ENCODE measurements at places on chromosomes 16 and 17.

GRCh38 chr17:42584880-42585279 lies 7.4 kb upstream of the PSMC3IP start:
- DNase-seq, result no peak

- peak; percentile 63 for DNase-seq
Measured at GRCh38 chr17:66508896-66509844, 206.8 kb downstream of the PRKCA start.

DNA sequence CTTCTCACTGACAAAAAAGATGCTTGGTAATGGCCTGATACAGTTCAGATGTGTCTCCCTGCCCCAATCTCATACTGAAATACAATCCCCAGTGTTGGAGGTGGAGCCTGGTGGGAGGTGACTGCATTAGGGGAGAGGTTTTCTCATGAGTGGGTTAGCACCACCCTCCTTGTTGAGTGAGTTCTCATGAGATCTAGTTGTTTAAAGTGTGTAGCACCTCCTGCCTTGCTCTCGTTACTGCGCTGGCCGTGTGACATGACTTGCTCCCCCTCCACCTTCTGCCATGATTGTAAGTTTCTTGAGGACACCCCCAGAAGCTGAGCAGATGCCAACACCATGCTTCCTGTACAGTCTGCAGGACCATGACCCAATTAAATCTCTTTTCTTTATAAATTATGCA lies 5.0 kb downstream of the TSR1 start:
- DNase-seq, result no peak

DNA sequence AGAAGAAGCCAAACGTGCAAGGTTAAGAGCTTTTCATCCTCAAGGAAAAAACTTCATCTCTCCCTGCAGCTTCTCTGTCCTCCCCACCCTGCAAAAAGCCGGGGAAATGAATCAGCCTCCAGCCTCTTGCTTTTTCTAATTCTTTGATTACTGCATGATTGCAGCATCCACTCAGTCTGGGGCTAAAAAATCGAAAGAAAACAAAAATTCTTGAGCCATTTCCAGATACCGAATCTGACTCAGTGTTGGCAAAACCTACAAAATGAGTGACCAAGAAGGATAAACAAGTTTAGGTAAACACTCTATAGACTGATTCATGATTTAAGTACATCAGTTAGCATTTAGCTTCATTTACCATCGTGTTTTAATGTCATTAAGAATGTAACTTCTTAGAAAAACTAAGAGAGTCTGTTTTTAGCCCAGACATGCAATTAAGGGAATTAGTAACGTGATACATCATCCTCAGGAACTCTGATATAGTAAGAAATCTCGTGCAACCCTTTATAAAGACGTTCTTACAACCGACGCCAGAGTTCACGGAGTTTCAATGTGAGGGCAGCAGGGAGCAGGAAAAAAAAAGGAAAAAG lies 287.3 kb upstream of the FOXF1 start:
- DNase-seq, result no peak

GRCh38 chr16:72210555-72210954 lies 38.6 kb upstream of the PMFBP1 start:
- DNase-seq, result no peak

- DNase-seq, result no peak
Measured at GRCh38 chr16:53091466-53092211, 36.8 kb downstream of the CHD9 start.

GRCh38 chr16:60648290-60648689 lies 1387.9 kb downstream of the CDH8 start:
- DNase-seq, result no peak

DNA sequence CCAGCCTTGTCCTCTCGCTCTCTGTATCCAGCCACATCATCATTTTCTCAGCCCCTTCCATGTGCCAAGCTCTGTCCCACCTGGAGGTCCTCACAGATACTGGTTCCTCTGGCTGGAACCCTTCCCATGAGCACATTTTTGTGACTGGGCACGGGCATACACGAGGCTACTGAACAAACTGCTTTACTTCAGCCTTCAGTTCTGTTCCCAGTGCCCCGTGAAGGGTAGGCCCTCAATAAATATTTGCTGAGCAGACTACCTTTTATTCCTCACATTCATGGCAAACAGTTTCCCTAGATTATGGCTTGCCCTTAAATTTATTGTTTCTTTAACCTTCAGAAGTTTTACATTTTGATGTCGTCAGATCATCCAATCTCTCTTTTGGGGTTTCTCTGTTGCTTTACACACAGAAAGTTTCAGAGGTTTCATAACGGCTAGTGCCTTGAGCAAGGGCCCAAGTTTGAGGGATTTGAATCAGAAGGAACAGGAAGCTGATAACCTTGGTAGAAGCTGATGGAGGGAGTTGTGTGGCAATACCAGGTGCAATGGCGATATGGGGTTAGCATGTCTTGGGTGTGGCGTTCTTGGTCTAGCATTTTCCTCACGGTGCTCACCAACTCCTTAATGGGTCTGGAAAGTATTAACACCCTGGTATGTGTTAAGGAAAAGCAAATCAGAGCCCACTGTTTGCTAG lies 27.8 kb downstream of the TMEM92 start:
- no peak for DNase-seq

- DNase-seq, result peak; percentile 39
Measured at GRCh38 chr16:19696328-19696727, 21.7 kb downstream of the KNOP1 start.

- DNase-seq, result no peak
Measured at GRCh38 chr16:52456368-52456767, 90.6 kb downstream of the TOX3 start.

GRCh38 chr17:32483451-32484019 lies 3.3 kb upstream of the CDK5R1 start:
- peak; percentile 32 for DNase-seq

GRCh38 chr17:8997994-8998628 lies 23.2 kb upstream of the NTN1 start:
- peak; percentile 80 for DNase-seq

- DNase-seq, result no peak
Measured at GRCh38 chr17:7833011-7833794, 814 bp upstream of the KDM6B start.

All from activated naive CD4-positive, alpha-beta T cell treated with anti-CD3 and anti-CD28 coated beads, Interleukin-2, amount 50 U/mL, for 16 hours (primary cell).